ENCODE measurements at places on chromosomes 2 and 18.
A peak's percentile ranks its signal among the peaks of the same experiment; 100 is the strongest.

DNA sequence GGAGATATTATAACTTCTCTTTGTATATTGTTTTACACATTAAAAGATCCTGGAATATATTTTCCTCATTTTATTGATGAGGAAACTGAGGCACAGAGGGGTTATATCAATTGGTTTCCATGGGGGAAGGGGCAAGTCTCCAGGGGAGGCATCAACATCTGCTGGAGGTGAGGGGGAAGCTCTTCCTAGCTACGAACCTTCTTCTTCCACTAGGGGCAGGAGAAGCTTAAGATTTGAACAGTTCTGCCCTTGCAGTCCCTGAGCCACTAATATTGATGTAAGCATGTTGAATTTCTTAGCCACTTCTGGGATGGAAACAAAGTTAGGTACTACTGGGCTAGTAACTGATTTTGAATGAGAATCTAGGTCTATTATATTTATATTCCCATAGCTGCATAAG is 140.1 kb upstream of the AQP4 start:
- peak; percentile 56 for DNase-seq

DNA sequence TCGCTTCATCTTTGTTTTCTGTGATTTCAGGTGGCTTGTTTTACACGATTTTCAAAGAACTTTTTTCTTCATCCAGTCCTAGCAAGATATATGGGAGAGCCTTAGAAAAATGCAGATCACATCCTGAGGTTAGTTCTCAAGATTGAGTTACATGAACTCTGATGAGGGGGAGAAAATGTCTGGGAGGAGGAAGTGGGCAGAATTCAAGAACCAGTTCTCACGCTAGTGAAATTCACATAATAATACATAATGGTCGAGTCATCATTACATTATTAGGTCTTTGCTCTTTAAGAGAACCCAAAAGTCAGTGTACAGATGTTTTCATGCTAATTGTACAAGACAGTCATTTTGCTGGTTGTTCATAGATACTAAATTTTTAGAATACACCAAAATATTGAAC is 7.0 kb downstream of the TIMM21 start:
- no peak for DNase-seq

DNA sequence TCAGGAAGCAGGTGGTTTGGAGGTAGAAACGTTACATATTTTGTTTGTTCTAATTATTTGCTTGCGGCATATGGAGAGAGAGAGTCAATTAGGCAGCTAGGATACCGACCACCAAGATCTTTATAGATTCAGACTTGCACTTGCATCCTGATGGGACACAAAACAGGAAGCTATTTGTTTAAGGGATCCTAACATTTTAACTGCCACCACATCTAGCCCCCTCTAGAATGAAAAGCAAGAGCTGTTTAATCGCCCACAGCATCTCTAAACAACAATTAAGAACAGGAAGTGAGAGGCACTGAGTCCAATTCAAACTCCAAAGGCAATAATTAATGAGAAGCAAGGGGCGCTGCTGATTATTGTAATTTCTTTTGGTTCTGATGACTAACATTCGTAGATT is 182.0 kb upstream of the LINC00305 start:
- DNase-seq: no peak

DNA sequence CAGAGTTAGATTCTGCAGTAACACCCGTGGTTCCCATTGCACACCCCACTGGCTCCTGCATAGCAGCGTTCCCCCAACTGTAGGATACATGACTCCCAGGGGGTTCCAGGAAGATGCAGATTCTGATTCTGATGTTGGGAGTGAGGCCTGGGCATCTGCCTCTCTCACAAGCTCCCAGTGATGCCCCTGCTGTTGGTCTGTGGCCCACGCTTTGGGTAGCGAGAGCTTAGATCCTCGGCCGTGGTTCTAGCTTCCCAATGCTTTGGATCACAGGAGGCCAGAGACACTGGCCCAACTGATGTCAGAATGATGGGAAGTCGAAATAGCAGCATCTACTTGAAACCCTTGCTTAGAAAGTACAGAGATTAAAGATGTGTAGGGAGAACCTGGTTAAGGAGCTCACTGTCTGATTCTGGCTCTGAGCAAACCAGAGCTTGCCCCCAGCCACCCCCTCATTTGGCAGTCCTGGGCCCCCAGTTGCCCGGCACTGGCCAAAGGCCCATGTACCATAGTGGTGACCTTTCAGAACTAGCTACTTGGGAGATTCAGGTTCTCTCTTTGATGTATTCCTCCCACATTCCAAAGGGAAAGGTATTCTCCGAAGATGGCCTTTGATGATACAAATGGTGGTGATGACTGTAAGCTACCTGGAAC is 197.5 kb downstream of the FAM210A start:
- no peak for DNase-seq

GRCh38 chr2:33145459-33145858 is 198.7 kb downstream of the LTBP1 start:
- DNase-seq: no peak

DNA sequence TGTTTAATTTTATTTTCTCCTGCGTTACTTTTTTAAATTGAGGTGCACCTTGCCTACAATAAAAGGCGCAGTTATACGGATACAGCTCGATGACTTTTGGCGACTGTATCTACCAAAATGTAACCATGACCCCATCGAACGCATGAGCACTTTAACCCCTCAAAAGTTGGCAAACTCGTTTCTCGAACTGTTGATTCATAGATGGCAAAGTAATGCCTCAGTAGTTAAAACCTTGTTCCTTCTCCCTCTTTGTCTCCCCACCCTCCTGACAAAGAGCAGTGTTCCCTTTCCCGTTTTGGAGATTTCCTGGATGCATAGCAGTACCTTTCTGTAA is 577 bp downstream of the MOGAT1 start:
- DNase-seq: no peak

DNA sequence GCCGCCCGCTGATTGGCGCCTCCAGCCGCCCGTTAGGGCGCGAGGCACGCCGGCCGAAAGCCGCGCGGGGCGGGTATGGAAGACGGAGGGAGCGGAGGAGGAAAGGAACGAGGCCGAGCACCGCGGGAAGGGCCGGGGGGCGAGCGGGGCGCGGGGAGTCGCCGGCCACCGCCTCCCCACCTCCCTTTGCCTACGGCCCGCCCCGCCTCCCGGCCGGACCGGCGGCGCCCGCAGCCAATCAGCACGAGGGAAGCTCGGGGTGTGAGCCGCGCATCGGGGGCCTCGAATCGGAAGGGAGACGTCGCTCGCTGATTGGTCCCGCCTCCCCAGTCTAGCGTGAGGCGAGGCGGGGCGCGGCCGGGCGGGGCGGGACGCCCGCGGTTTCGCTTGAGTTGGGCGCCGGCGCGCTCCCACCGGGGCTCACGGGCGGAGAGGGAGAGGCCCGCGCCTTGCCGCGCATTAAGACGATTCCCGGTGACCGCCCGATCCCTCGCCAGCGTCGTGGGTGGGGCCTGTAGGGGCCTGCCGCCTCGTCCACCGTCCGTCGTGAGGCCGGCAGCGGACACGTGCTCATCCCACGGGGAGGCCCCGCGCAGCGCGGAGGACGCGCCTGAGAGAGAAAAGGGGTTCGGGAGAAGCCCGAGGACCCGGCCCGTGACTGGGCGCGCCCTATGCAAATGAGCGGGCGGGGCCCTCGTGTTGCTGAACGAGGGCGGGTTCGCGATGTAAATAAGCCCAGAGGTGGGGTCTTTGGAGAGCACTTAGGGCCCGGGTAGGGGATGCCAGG is 665 bp upstream of the SMAD2 start:
- peak; percentile 99 for DNase-seq

DNA sequence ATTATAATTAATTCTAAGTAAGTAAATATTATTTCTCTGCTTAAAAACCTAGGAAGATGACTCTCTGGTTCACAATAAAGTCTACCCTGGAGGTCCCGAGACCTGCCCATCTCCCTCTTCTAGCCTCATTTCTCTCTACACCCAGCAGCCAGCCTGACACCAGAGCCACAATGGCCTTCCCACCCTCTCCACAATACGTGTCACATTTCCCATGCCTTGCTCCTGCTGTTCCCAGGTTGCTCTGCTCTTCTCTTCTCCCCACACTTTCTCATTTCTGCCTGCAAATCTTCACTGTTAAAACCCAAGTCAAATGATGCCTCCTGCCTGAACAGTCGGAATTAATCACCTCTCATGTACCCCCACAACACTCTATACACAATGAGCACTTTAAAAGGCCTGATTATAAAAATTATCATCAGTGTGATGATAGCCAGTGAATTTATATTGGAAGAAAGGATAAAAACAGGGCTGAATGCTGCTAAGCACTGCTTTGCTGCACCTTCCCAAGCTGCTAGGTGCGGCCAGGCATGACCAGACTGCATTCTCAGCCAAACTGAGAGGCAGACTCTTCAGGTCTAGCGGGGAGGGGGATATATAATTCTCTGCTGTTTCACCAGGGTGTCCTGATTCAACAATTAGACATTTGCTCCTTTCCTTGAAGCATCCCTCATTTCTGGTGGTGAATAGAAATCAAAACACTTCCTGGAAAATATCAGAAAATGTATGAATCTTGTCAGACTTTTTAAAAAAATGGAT is 160.6 kb downstream of the DTNA start:
- DNase-seq: no peak

GRCh38 chr2:69933254-69933828 is 18.4 kb downstream of the MXD1 start:
- no peak for DNase-seq

- DNase-seq: no peak
These were observed 960.1 kb downstream of the CPS1 start for GRCh38 chr2:211516537-211516936.

- peak; percentile 1 for DNase-seq
These were observed 319.4 kb upstream of the KCNH7 start for GRCh38 chr2:163157891-163158496.

Data from hematopoietic multipotent progenitor cell treated with erythropoietin and hydrocortisone succinate and interleukin-3 and kit ligand, for 4 days (in vitro differentiated cells).